Natural killer cell (primary cell): ENCODE measurements at places on chromosomes 2 and 18.
A peak's percentile ranks its signal among the peaks of the same experiment; 100 is the strongest.

- DNase-seq: no peak
These were observed 150.2 kb downstream of the FSHR start for GRCh38 chr2:49004036-49004626.

GRCh38 chr2:62054916-62055450 is 140.9 kb upstream of the B3GNT2 start:
- no peak for DNase-seq

DNA sequence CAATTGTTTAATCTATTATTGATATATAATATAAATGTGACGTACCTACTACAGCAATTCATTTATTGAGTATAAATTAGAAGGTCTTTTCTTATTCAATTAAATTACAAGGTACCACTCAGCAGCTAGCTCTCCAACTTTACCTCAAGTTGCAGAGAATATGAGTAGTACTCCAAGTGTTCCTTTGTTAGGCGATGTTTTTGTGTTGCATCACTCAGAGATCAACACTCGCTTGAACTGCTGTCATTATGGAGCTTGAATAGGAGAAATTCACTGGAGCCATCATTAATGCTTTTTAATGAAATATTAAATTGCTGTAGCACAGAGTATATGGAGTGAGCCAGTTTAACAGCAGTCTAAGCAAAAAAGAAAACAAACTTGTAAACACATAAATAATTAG is 320.0 kb downstream of the FSIP2 start:
- no peak for DNase-seq

- no peak for DNase-seq
These were observed 284.0 kb downstream of the CCDC102B start for GRCh38 chr18:69081846-69082245.

DNA sequence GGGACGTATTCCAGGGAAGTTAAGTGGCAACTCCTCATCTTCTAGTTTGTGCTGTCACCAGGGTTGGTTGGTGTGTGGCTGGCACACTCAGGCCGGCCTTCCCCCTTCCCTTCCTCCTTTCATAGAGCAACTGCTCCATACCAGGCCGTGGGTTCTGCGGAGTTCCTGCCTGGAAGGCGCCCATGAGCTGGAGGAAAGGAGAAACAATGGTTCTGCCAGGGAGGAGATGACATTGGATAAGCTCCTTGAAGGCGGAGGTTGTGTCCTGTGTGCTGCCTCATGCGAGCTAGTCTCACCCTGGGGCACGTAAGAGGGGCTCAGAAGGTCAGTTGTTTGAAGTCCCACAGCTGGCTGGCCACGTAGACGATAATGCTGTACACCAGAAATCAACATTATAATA is 19.2 kb downstream of the ASAP2 start:
- no peak for DNase-seq

DNA sequence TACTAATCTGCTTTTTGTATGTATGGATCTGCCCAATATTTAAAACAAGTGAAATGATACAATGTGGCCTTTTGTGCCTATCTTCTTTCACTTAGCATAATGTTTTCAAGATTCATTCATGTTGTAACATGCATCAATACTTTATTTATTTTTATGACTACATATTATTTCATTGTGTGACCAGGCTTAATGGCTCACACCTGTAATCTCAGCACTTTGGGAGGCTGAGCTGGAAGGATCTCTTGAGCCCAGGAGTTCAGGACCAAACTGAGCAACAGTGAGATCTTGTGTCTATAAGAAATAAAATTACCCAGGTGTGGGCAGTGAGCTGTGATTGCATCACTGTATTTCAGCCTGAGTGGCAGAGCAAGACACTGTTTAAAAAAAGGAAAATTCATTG is 33.2 kb downstream of the SPOPL start:
- no peak for DNase-seq

- DNase-seq: no peak
These were observed 21.1 kb downstream of the CPS1 start for GRCh38 chr2:210577263-210578071.

GRCh38 chr2:48479915-48480314 is 50.0 kb upstream of the STON1 start:
- DNase-seq: no peak

- DNase-seq: peak; percentile 78
These were observed 5.6 kb upstream of the NAPG start for GRCh38 chr18:10519999-10520935.

GRCh38 chr2:195382186-195382585 is 274.8 kb upstream of the SLC39A10 start:
- DNase-seq: no peak

- DNase-seq: no peak
These were observed 343.8 kb downstream of the PID1 start for GRCh38 chr2:228927028-228928010.

DNA sequence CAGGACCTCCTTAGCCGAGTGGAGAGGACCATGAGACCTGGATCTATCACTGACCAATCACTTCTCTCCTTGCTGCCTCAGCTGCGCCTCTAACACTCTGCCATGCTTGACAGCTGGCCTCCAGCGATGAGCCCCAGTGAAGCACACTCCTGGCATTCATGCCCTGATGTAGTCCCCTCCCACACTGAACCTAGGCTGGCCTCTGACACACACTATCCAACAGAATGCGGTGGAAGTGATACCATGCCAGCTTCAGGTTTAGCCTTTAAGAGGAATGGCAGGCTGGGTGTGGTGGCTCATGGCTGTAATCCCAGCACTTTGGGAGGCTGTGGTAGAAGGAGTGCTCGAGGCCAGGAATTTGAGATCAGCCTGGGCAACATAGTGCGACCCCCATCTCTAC is 73.7 kb upstream of the LAPTM4A start:
- DNase-seq: no peak

DNA sequence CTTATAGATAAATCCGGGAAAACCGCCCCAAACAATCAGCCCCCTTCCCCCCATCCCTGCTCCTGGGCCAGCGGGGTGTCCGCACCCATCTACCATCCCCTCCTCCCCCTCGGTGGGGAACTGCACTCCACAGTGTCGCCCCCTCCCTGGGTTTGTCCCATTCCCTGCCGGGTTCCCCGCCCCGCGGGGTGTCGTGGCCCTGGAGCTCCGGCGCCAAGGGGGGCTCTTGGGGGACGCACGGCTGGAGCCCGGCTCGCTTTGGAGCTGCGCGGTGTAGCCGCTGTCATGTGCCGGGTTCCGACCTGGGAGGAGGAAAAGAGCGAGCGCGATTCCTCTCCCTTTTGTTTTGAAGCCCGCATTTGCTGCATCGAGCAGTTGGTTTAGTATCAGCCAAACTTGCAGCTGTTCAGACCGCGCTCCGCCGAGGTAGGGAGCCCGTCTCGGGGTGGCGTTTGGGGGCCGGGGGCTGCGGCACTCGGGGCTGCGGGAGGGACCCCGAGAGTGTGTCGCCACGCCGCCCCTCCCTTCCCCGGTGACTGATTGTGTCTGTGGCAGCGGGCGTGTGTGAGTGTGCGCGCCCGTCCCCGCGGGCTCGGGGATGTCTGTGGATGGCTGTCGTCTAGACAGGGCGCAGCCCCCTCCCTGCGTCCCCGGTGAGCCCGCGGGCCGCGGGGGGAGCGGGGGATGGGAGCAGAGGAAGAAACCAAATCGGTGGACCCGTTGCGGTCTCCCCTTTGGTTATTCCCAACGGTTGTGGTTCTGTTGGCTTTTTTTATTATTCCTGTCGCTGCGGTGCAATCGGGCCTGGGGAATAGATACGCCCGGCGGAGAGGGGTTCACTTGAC is 797 bp downstream of the CTIF start:
- peak; percentile 40 for DNase-seq

DNA sequence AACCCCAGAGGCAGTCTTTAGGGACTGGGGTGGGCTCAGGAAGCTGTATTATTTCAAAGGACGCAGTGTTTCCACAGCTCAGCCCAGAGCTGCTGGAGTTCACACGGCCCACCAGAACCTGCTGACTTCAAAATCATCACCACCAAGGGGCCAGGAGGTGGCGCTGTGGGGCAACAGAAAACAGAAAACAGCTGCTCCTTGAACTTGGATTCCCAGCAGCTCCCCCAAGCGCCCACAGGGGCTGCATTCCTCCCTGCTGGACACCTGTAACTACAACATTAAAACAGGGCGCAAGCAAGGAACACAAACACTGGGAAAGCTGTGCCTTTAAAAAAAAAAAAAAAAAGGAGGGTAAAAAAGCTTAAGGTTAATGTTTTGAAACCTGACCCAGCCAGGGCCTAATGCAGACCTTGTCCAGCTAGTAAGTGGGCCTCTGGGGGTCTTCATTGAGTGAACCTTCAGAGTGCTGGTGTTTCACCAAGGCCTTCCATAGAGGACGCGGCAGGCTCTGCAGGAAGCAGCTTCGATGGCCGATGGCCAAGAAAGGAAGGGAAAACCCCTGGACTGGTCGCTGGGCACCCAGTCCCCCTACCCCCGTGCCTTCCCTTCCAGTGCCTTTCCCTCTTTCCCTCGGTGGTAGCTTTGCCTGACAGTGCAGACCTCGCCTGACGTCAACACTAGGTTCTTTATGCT is 25.9 kb downstream of the MLPH start:
- DNase-seq: peak; percentile 88

DNA sequence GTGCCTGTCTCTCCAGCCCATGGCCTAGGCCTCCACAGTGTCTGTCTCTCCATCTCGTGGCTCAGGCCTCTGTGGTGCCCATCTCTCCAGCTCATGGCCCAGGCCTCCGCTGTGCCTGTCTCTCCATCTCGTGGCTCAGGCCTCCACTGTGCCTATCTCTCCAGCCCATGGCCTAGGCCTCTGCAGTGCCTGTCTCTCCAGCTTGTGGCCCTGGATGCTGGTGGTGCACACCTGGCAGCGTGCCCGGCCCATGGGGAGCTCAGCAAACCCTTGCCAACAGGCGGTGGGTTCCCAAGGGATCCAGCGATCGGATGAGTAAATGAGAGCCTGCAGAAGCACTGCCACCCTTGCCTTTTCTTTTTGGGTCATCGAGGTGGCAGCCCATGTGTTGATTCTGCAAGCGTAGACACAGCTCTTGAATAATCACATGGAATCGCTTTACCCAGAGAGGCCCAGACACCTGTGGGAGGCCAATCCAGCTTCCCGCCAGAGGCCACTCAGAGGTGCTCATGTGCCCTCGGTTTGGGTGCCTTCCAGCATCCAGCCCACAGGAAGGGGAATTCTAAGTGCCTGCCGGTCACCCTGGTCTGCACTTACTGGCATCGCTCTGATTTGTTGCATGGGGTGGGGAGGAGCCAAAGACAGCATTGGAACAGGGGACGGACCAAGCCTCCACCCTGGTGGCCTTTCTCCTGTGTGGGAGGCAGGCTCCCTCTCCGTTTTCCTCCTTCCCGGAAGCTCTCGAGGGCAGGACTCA is 101.8 kb upstream of the HDAC4 start:
- DNase-seq: no peak

GRCh38 chr2:146259816-146260215 is 1585.0 kb upstream of the ACVR2A start:
- no peak for DNase-seq

- no peak for DNase-seq
These were observed 25.4 kb upstream of the CNTNAP5 start for GRCh38 chr2:123999681-124000080.

GRCh38 chr2:19456705-19457309 is 98.4 kb upstream of the OSR1 start:
- no peak for DNase-seq

DNA sequence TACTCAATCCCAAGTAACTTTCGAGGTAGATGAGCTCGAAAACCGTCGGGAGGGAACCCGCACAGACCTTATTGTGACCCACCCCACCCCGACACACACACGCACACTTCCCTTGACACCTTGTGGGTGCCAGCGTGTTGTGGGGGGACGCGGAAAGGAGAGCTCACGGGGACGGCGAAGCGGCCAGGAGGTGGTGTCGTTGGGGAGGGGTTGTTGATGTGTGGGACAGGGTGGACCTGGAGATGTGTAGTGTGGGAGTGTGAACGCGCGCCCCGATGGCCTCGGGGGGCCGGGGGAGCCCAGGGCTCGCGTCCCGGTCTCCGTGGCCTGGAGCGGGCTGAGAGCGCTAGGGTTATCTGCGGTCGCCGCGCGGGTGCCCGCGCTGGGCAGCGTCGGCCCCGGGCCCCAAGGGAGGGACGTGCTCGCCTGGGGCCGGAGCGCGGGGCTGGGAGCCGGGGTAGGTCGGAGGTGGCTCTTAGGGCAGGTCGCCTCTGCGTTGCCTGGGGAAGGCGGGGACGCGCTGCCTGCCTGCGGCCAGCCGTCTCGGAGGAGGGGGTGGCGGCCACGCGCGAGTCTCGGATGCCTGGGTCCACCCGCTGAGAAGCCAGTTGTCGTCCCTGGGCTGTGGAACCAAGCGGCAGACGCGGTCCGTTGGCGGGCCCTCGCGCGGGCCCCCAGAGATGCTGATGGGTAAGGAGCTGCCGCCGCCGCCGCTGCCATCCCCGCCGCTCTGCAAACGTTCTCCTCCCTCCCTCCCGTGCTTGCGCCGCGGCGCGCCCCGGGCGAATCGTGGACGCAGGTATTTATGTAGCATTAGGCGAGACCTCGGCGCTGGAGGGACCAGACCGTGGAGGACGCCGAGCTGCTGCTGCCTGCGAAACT is 1.6 kb downstream of the KLHL29 start:
- DNase-seq: peak; percentile 24

GRCh38 chr2:74501335-74502071 is 2.1 kb upstream of the LBX2 start:
- DNase-seq: no peak

GRCh38 chr2:27245626-27246025 is 17.2 kb downstream of the SLC30A3 start:
- no peak for DNase-seq

DNA sequence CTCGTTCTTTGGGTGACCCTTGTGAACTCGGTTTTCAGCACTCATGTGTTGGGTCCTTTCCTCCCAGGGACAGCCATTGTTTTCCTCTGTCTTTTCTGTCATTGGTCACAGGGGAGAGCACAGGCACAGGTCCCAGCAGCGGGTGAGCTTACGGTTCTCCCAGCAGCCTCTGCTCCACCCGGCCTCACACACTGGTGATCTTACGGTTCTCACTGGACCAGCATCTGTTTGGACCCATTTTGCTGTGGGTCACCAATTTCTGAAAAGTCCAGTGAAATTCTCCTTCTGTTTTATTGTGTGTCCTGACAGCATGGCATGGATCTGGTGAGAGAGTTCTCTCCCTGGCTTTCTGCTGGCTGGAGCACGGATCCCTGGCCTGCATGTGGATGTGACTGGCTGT is 49.8 kb upstream of the ANKRD62 start:
- no peak for DNase-seq

GRCh38 chr2:26463244-26464192 is 14.4 kb downstream of the OTOF start:
- no peak for DNase-seq

- DNase-seq: no peak
These were observed 334.0 kb upstream of the MEX3C start for GRCh38 chr18:51531501-51531900.

DNA sequence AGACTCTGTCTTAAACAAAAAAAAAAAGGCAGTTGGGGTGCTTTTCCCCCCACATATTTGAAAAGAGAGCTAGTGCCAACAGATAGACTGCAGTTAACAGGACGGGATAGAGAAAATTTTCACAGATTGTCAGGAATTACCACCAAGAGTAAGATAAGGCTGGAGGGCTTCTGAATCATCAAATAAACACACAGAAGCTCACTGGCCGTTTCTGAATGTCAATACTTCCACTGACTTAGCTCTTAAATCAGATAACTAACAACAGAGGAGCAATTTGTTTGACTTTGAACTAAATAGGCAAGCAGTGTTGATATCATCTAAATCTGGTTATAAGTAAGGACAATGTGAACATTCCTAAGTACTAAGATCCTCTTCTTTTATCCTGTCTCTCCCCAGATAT is 34.7 kb downstream of the PIEZO2 start:
- DNase-seq: no peak

GRCh38 chr2:680496-680895 is 3.3 kb upstream of the TMEM18 start:
- no peak for DNase-seq

- DNase-seq: no peak
These were observed 7.9 kb upstream of the SIGLEC15 start for GRCh38 chr18:45817543-45817942.
